HepG2 (cell line): ENCODE measurements at places on chromosomes 4 and X. TPM values are rescaled to one million over a fixed set of nuclear protein-coding genes. Genes with fewer than 3 reads are reported as not detected.

TMPRSS11A gene
- not detected in 2 replicates for total RNA-seq

MAGEA1 gene
- not detected in 2 replicates for total RNA-seq

VEGFD gene
- total RNA-seq, result 0.27 and 0.35 TPM in 2 replicates

C4orf51 gene
- total RNA-seq, result not detected in 2 replicates

BMP2K gene
- 15.2 and 15.4 TPM in 2 replicates for total RNA-seq

TLR6 gene
- total RNA-seq, result 0.52 and 0.71 TPM in 2 replicates

ATOH1 gene
- total RNA-seq, result not detected in 2 replicates

PPP3CA gene
- 13.2 and 18.0 TPM in 2 replicates for total RNA-seq

DDIT4L gene
- total RNA-seq, result not detected in 2 replicates

NWD2 gene
- not detected in 2 replicates for total RNA-seq

UCP1 gene
- total RNA-seq, result 0.11 TPM in 1 of 2 replicates, not detected in the other

ALB gene
- 10,101 and 22,625 TPM in 2 replicates for total RNA-seq

SYTL5 gene
- total RNA-seq, result not detected in 2 replicates

DUSP21 gene
- total RNA-seq, result not detected in 2 replicates

EOLA2 gene
- total RNA-seq, result 22.0 and 29.0 TPM in 2 replicates

CD40LG gene
- total RNA-seq, result not detected in 2 replicates

INPP4B gene
- not detected in 2 replicates for total RNA-seq

SFRP2 gene
- not detected in 2 replicates for total RNA-seq

POU3F4 gene
- not detected in 2 replicates for total RNA-seq

NXF2B gene
- not detected in 2 replicates for total RNA-seq

USP51 gene
- not detected in 2 replicates for total RNA-seq

GPRASP1 gene
- total RNA-seq, result 0.51 and 1.4 TPM in 2 replicates

CDS1 gene
- 2.1 TPM in 2 replicates for total RNA-seq
